Thymus (tissue), 14 donors: ENCODE measurements at places on chromosomes 2 and 18. TPM values are rescaled to one million over a fixed set of nuclear protein-coding genes. Genes with fewer than 3 reads are reported as not detected.

DNA sequence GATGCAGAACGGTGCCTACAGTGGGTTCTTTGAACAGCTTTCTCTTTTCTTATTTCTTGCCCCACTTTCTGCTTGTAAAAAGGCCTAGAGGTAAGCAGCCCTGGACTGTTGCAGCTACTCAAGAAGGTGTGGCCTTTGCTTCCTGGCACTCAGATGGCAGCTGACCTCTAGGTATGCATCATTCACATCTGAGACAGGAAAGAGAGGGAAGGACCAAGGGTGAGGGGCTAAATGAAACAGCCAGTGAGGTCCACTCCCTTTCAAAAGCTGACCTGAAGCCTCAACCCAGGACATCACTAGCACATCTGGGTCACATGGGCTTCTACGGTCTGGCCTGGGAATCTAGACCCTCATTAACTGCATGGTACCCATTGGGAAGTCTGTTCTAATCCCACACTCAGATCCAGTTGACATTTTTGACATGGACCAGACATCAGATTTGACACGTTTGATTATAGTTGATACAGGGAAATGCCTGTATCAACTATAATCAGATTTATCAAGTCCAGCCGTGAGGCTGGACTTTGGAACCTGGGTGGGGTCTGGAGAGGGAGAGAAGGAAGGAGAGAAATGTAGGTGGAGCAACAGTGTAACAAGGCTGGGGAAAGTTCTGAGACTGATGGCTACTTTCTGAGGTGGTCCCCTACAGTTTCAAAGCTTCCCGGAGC, 60.2 kb downstream of the E2F6 start:
- H3K27ac ChIP-seq = no peak overlapping the region
- DNase-seq = no peak
- H3K4me1 ChIP-seq = no peaks in the 10 kb centered on the region
- H3K4me3 ChIP-seq = no peak overlapping the region

DNA sequence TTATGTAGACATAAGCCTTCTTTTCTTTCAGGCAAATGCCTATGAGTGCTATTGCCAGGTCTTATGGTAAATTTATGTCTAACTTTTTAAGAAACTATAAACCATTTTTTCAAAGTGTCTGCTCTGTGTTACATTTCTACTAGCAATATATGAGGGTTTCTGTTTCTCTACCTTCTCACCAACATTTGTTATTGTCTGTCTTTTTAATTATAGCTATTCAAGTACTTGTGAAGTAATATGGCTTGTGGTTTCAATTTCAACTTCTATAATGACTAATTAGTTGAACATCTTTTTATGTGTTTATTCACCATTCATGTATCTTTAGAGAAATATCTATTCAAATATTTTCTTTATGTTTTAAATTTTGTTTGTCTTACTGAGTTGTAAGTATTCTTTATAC, 213.1 kb upstream of the MC4R start:
- no peaks in the 10 kb centered on the region for H3K4me1 ChIP-seq
- no peaks in the 10 kb centered on the region for H3K27me3 ChIP-seq
- no peak overlapping the region for H3K4me3 ChIP-seq
- H3K27ac ChIP-seq = no peak overlapping the region
- H3K36me3 ChIP-seq = no peaks in the 10 kb centered on the region

GRCh38 chr2:6941299-6942046, 24.3 kb downstream of the RNF144A start:
- no peaks in the 10 kb centered on the region for H3K27me3 ChIP-seq
- no peaks in the 10 kb centered on the region for H3K4me1 ChIP-seq
- no peak for DNase-seq
- no peak overlapping the region for H3K4me3 ChIP-seq
- peaks cover 10% of the 10 kb centered on the region for H3K36me3 ChIP-seq

Gene KLHL30
- total RNA-seq = 0.05 TPM

Gene FTCDNL1
- total RNA-seq = 0.94 TPM

Gene ZNF514
- total RNA-seq = 11.5 TPM
